ENCODE measurements at places on chromosomes 7 and 10. TPM values are rescaled to one million over a fixed set of nuclear protein-coding genes. Genes with fewer than 3 reads are reported as not detected.

The ZNF479 gene
- not detected for total RNA-seq

The TMEM213 gene
- total RNA-seq, result not detected

The PLEKHA8 gene
- 37.0 TPM for total RNA-seq

The SLC25A40 gene
- 10.4 TPM for total RNA-seq

The OR6B1 gene
- not detected for total RNA-seq
